ENCODE measurements at places on chromosomes 1 and 21.

DNA sequence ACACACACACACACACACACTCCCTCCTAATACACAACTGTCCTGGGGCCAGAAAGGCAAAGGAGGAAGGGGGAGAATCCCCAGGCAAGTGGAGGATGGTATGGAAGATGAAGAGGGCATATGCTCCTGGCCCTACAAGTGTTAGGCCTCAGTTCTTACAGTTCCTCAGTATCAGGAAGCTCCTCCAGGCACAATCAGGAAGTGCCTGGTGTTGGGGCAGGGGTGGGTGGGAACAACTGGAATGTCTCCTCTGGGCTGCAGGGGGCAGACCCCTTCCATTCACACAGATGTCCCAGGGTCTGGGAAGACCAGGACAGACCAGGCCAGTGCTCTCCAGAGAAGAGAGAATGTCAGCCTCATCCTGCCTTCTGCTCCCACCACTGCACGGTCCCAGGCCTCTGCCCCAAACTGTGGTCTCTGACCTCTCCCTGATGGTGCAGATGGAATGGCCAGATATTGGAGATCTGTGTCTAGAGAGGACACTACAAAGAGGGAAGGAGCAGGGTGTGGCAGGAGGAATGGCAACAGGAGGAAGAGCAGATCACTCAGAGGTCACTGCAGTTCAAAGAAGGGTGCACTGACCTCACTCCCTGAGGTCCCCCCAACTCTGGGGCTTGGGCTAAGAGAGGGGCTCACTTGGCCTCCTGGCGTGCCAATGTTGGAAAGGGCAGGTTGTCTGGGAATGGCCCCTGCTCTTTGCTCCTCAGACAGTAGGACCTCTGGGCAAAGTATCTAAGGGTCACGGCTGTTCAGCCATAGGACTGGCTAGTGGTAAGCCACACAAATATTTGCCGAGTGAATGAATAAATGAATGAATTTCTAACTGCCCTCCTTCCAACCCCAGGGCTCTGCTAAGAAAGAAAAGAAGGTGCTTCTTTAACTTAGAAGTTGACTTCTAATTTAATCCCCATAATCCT lies 2.5 kb upstream of the DENND2D start:
- no peak for DNase-seq

GRCh38 chr1:17052641-17053040 lies 1.2 kb downstream of the SDHB start:
- no peak for DNase-seq

DNA sequence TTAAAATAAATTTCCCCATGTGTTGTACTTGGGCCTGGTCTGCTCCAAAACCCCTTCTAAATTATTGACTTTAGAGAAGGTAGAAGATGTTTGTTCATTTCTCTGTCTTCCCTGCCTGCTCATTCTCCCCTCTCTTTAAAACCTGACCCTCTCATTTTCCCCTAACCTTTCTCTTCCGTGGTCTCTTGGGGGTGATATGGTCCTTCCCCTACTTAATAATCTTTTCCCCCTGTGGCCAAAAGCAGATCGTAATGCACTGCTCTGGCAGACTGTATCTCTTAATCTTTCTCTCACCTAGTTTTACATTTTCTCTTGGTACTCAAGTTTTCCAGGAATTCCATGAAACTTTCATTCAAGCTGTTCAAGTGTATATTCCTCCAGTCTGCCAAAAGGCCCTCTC lies 301.7 kb downstream of the TTLL7 start:
- no peak for DNase-seq

DNA sequence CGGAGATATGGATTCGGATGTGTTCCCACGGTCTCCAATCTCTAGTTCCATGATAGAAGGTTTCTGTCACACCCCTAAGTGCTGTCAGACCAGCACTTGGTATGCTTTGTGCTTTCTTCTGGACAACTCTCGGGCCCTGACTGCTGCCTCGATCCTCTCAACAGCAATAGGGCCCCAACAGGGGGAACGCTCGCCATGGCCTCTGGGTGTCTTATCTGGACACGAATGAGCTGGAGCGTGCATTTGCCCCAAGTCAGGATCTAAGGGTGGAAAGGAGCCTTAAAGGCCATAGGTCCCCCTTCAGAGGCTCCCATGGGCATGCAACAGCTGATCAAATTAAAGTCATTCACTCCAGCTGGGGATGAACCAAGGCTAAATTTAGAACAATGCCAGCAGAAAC lies 76.8 kb downstream of the TCP10L start:
- no peak for DNase-seq

- no peak for DNase-seq
Measured at GRCh38 chr1:30881319-30882181, 27.0 kb downstream of the SDC3 start.

GRCh38 chr1:210259561-210259960 lies 27.0 kb downstream of the SERTAD4 start:
- no peak for DNase-seq

GRCh38 chr1:243323491-243323890 lies 67.7 kb downstream of the SDCCAG8 start:
- DNase-seq = no peak

DNA sequence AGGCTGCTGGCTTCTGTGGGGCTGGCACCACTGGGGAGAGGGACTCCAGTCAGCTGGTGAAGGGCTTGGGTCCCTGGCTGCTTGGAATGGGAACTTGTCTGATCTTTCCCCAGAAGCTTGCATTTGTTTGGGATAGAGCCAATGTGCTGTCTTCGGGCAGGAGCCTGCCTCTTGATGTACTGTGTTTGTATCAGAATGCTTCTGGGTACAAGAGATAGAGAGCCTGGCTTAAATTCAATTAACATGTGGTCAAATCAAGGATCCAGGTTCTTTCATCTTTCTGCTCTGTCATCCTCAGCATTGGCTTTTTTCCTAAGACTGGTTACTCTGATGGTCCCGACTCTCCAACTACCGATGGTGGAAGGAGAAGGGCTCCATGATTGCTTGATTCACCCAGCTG lies 16.0 kb upstream of the PROK1 start:
- no peak for DNase-seq

GRCh38 chr1:231596337-231596791 lies 30.2 kb upstream of the DISC1 start:
- DNase-seq = no peak

GRCh38 chr1:153795934-153796785 lies 21.0 kb downstream of the SLC27A3 start:
- no peak for DNase-seq

GRCh38 chr1:205472737-205473441 lies 17.0 kb upstream of the BLACAT1 start:
- no peak for DNase-seq

All from activated T-helper 9 cell treated with anti-CD3 and anti-CD28 coated beads, Interleukin-2, amount 50 U/mL, for 16 hours (primary cell).